Activated CD4-positive, alpha-beta T cell treated with anti-CD3 and anti-CD28 coated beads for 36 hours (primary cell): ENCODE measurements at places on chromosomes 6 and 20. TPM values are rescaled to one million over a fixed set of nuclear protein-coding genes. Genes with fewer than 3 reads are reported as not detected.
A peak's percentile ranks its signal among the peaks of the same experiment; 100 is the strongest.

VIP gene
- not detected for total RNA-seq

NOTCH4 gene
- 0.69 TPM for total RNA-seq

PAX1 gene
- total RNA-seq = not detected

CTCFL gene
- not detected for total RNA-seq

BMP2 gene
- not detected for total RNA-seq

NKAIN2 gene
- not detected for total RNA-seq

SLC24A3 gene
- not detected for total RNA-seq

HEBP2 gene
- 4.0 TPM for total RNA-seq

CST2 gene
- total RNA-seq = not detected

APMAP gene
- total RNA-seq = 26.8 TPM

MYCT1 gene
- not detected for total RNA-seq

DSN1 gene
- total RNA-seq = 20.7 TPM

IL20RA gene
- total RNA-seq = not detected

BANF2 gene
- total RNA-seq = not detected

RPS21 gene
- total RNA-seq = 2,439 TPM

- H3K4me3 ChIP-seq = no peak overlapping the region
- DNase-seq = no peak
These were observed 76.1 kb downstream of the RNF182 start for GRCh38 chr6:14000901-14001300.

DNA sequence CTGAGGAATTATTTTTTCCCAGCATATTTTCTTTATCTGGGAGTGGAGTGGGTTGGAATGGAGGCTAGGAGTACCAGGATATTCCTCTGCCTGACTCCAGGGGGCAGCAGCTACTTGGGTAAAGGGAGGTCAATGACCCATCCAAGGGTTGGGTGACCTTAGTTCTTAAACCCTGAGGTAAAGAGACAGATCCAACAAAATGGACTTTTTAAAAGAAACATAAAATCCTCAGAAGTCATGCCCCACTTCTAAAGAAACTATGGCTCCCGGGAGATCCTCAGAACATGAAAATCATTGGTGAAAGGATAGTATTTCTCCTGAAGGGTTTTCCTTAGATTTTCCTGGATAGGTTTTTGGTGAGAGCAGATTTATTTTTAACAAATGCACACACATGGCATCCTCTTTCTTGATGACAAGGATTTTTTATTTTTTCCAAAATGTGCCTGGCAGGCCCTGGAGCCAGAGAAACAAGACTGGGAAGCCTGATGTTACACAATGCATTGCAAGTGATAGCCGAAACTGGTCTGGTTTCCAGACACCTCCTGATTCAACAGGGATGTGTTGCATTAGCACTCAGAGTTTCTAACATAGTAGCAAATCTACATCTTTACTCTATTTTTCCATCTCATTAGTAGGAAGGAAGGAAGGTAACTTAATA lies 240.9 kb upstream of the BTBD3 start:
- no peaks in the 10 kb centered on the region for H3K4me1 ChIP-seq
- no peak overlapping the region for H3K4me3 ChIP-seq
- no peak overlapping the region for H3K27ac ChIP-seq
- peak; percentile 52 for DNase-seq

GRCh38 chr6:133871131-133871530 lies 17.8 kb upstream of the TCF21 start:
- no peak overlapping the region for H3K4me3 ChIP-seq
- no peak for DNase-seq
- no peaks in the 10 kb centered on the region for H3K4me1 ChIP-seq
- no peaks in the 10 kb centered on the region for H3K36me3 ChIP-seq

- H3K4me3 ChIP-seq = no peak overlapping the region
- no peak overlapping the region for H3K27ac ChIP-seq
- peaks cover 28% of the 10 kb centered on the region for H3K4me1 ChIP-seq
- H3K36me3 ChIP-seq = peaks cover 3% of the 10 kb centered on the region
- H3K27me3 ChIP-seq = no peaks in the 10 kb centered on the region
These were observed 118.3 kb downstream of the KCNQ5 start for GRCh38 chr6:72740135-72740534.

GRCh38 chr20:37007898-37008649 lies 56.6 kb upstream of the SAMHD1 start:
- H3K4me1 ChIP-seq = peaks cover 13% of the 10 kb centered on the region
- H3K36me3 ChIP-seq = peaks cover 22% of the 10 kb centered on the region
- H3K27ac ChIP-seq = peak overlapping the region; percentile 15
- DNase-seq = no peak
- no peaks in the 10 kb centered on the region for H3K27me3 ChIP-seq

GRCh38 chr6:33610067-33610466 lies 11.1 kb upstream of the ITPR3 start:
- no peaks in the 10 kb centered on the region for H3K36me3 ChIP-seq
- DNase-seq = no peak
- H3K27ac ChIP-seq = no peak overlapping the region
- H3K27me3 ChIP-seq = peaks cover 2% of the 10 kb centered on the region
- no peaks in the 10 kb centered on the region for H3K4me1 ChIP-seq

DNA sequence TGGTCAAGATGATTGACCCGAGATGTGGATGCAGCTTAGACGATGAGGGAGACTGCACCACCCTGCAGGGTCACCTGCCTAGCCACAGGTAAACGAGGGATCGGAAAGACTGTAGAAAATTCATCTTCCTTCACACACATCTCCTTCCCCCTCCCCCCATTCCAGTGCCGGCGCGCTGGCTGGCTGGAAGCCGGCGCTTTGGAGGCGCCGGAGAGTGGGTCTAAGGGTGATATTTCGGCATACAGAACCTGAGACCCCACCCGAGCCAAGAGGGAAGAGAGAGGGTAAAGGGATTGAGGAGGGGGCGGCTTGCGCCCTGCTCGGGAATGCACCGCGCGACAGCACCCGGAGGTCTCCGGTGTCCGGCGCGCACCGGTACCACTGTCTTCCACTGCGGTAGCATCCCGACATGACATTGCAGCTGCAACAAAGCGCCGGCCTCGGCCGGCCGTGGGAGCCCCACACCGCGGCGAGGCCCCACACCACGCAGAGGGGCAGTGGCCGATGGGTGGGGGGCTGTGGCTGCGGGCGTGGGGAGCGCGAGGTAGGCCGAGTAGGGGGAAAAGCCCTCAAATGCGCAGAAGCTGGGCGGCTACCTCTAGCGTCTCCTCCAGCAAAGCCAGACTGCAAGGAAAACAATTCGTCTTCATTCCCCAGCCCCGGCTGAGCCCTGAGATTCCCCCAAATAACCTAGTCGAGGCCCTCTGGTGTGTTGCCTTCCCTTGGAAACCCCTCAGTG lies 984 bp downstream of the TNFRSF21 start:
- H3K27ac ChIP-seq = peak overlapping the region; percentile 19
- peak overlapping the region; percentile 66 for H3K4me3 ChIP-seq
- H3K27me3 ChIP-seq = peaks cover 33% of the 10 kb centered on the region

- H3K36me3 ChIP-seq = peaks cover 7% of the 10 kb centered on the region
- H3K27me3 ChIP-seq = no peaks in the 10 kb centered on the region
- DNase-seq = peak; percentile 67
These were observed 92.8 kb upstream of the BTN3A2 start for GRCh38 chr6:26272171-26272637.

GRCh38 chr20:40291493-40292135 lies 397.4 kb downstream of the MAFB start:
- no peaks in the 10 kb centered on the region for H3K4me1 ChIP-seq
- no peak overlapping the region for H3K27ac ChIP-seq
- no peak for DNase-seq
- no peak overlapping the region for H3K4me3 ChIP-seq

DNA sequence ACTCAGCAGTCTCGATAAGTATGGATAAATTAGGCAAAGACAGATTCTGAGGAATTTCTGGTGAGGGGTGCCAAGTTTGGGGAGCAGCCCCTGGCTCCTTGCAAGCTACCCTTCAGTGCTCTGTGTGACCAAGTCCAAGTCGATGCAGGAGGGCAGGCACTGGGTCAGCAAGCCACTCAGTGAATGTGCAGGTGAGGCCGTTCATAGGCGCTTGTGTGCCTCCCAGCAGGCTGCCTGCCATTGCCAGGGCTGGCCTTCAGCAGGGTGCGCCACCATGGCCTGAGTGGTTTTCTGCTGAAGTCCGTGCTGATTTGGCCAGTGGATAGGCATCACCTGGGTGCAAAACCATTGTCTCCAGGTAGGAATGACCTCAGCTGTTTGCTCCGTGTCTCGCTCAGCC lies 3.3 kb upstream of the GNRH2 start:
- peak overlapping the region; percentile 8 for H3K27ac ChIP-seq
- H3K27me3 ChIP-seq = no peaks in the 10 kb centered on the region
- H3K4me1 ChIP-seq = peaks cover 2% of the 10 kb centered on the region

DNA sequence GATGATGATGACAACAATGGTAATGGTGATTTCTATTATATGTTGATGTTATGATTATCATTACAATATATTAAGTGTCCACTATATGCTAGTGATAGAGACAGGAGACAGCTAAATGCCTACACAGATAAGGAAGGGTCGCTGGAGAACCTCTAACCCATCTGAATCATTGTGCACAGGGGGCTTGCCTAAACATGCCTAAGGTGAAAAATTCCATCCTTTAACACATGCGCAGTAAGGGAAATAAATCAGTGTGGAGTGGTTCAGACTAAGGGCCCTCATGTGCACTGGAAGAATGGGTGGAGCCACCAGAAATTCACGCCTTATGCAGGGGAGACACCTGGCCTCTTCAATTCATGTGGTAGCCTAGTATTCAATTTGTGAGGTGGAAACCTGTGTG lies 120.4 kb downstream of the TPBG start:
- no peak overlapping the region for H3K27ac ChIP-seq
- no peaks in the 10 kb centered on the region for H3K36me3 ChIP-seq
- H3K27me3 ChIP-seq = no peaks in the 10 kb centered on the region
- no peak overlapping the region for H3K4me3 ChIP-seq
- DNase-seq = no peak
- H3K4me1 ChIP-seq = no peaks in the 10 kb centered on the region

- H3K4me3 ChIP-seq = no peak overlapping the region
- peak overlapping the region; percentile 19 for H3K27ac ChIP-seq
- DNase-seq = no peak
These were observed 5.6 kb downstream of the TFAP2A start for GRCh38 chr6:10409233-10409721.

DNA sequence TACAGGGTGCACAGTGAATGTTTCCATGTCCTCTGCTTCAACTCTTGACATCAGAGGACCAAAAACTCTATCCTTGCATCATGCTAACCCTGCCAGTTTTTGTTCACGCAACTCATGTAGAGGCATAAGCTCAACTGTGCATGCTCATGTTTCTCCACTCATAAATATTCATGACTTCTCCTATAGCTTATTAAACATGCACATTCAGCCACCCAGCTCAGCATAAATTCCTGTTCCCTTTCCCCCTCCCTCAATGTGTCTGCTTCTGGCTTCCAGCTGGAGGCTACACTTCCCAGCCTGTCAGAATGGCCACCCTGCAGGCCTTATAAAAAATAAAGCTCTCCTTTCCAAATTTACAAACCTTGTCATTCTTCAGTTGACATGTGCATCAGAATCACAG lies 154.6 kb downstream of the KIF16B start:
- no peaks in the 10 kb centered on the region for H3K4me1 ChIP-seq
- no peak overlapping the region for H3K4me3 ChIP-seq
- H3K36me3 ChIP-seq = peaks cover 32% of the 10 kb centered on the region
- H3K27ac ChIP-seq = no peak overlapping the region

GRCh38 chr6:41177287-41177686 lies 14.4 kb upstream of the TREM2 start:
- H3K27ac ChIP-seq = no peak overlapping the region
- H3K36me3 ChIP-seq = no peaks in the 10 kb centered on the region
- H3K4me1 ChIP-seq = peaks cover 6% of the 10 kb centered on the region
- peaks cover 5% of the 10 kb centered on the region for H3K27me3 ChIP-seq
- no peak overlapping the region for H3K4me3 ChIP-seq
- DNase-seq = no peak

- peak overlapping the region; percentile 7 for H3K4me3 ChIP-seq
- H3K27me3 ChIP-seq = no peaks in the 10 kb centered on the region
- DNase-seq = peak; percentile 61
- peaks cover 27% of the 10 kb centered on the region for H3K36me3 ChIP-seq
- peak overlapping the region; percentile 88 for H3K27ac ChIP-seq
These were observed 27.2 kb downstream of the MCUR1 start for GRCh38 chr6:13787137-13787536.

DNA sequence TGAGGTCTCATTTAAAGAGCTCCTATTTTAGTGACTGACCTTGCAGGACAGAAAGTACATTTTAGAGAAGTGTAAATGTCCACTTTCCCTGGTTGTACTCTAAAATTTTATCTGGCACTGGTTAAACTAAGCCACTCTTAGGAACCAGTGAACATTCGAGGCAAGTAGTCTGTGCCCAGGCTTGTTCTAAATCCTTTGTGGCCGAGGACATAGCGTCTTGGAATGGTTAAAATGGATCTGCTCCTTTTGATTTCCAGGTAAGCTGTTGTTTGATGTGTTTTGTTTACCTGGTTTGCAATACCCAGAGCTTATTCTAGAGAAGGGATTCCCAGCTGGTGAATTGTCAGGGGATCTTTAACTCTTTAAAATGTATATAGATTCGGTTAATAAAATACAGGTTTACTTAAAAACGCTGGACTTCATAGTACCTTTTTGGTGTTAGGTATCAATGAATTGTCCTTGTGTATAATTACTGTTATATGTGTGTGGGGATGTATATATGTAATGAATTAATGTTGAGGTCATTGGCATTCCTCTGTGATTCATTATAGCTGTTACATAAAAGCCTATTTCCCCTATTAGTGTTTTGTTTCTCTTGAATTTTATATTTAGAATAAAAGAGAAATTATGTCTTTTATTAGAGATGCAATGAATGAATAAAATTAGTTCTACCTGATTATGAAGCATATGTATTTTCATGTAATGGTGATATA lies 15.8 kb downstream of the SNX9 start:
- no peak overlapping the region for H3K27ac ChIP-seq
- DNase-seq = no peak
- H3K36me3 ChIP-seq = peaks cover 31% of the 10 kb centered on the region
- no peak overlapping the region for H3K4me3 ChIP-seq
- H3K27me3 ChIP-seq = no peaks in the 10 kb centered on the region

GRCh38 chr20:588476-588875 lies 21.6 kb downstream of the TCF15 start:
- H3K36me3 ChIP-seq = no peaks in the 10 kb centered on the region
- no peak overlapping the region for H3K4me3 ChIP-seq
- peaks cover 6% of the 10 kb centered on the region for H3K4me1 ChIP-seq
- no peak for DNase-seq
- peaks cover 15% of the 10 kb centered on the region for H3K27me3 ChIP-seq

DNA sequence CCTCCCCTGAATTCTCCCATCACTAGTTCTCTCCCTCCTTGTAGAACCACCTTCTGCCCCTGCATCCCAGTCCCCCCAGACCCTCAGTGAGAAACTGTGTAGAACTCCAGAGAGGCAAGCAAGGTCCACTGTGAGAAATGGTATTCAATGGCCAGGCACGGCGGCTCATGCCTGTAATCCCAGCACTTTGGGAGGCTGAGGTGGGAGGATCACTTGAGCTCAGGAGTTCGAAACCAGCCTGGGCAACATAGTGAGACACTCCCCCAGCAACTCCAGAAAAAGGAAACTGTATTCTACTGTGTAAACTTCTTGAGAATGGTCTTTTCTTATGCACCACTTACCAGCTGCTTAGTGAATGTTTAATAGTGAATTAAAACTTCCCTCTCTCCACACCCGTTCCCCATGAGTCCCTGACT lies 8.2 kb upstream of the CD83 start:
- peaks cover 4% of the 10 kb centered on the region for H3K36me3 ChIP-seq
- DNase-seq = no peak
- H3K4me3 ChIP-seq = peak overlapping the region; percentile 17
- H3K27me3 ChIP-seq = no peaks in the 10 kb centered on the region
- H3K4me1 ChIP-seq = peaks cover 32% of the 10 kb centered on the region
- peak overlapping the region; percentile 45 for H3K27ac ChIP-seq

GRCh38 chr6:56730663-56731529 lies 88.2 kb upstream of the DST start:
- no peaks in the 10 kb centered on the region for H3K27me3 ChIP-seq
- no peak overlapping the region for H3K27ac ChIP-seq
- H3K4me3 ChIP-seq = no peak overlapping the region
- no peaks in the 10 kb centered on the region for H3K36me3 ChIP-seq
- H3K4me1 ChIP-seq = no peaks in the 10 kb centered on the region
